ENCODE measurements at places on chromosomes 6 and 20. TPM values are rescaled to one million over a fixed set of nuclear protein-coding genes. Genes with fewer than 3 reads are reported as not detected.

DNA sequence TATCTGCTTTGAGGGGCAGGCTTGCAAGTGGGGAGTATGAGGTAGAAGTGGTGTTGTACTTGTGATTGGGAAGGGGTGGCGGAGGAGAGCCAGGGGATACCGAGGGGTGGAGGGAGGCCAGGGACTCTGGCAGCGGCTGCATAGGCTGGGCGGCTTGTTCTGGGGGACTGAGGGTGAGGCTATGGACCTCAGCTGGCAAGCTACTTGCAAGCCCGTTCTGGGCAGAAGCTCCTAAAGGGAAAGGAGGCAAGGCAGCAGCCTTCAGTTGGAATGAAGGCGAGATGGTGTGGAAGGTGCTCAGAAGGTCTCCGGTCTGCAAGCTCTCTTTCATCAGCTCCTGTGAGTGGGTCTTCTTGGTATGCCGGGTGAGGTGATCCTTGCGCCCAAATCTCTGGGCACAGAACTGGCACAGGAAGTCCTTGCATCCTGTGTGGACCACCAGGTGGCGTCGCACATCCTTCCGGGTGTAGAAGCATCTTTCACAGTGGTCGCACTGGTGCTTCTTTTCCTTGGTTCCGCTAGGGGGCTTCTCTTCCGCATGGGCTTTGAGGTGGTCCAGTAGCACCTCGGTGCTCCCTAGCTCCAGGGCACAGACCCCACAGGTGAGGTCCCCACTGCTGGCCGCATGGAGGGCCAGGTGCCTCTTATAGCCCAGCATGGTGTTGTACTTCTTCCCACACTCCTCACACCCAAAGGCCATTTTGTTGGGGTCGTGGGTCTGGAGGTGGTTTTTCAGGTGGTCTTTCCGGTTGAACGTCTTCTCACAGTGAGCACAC is 66.0 kb downstream of the PLAGL1 start:
- H3K36me3 ChIP-seq: peaks cover 4% of the 10 kb centered on the region
- no peaks in the 10 kb centered on the region for H3K27me3 ChIP-seq
- H3K4me1 ChIP-seq: no peaks in the 10 kb centered on the region
- no peak overlapping the region for H3K27ac ChIP-seq
- DNase-seq: no peak
- H3K4me3 ChIP-seq: no peak overlapping the region

- H3K27me3 ChIP-seq: no peaks in the 10 kb centered on the region
- H3K4me1 ChIP-seq: peaks cover 7% of the 10 kb centered on the region
- no peaks in the 10 kb centered on the region for H3K36me3 ChIP-seq
- DNase-seq: no peak
- H3K4me3 ChIP-seq: no peak overlapping the region
Observed at GRCh38 chr6:31968791-31969711, 2.9 kb downstream of the DXO start.

DNA sequence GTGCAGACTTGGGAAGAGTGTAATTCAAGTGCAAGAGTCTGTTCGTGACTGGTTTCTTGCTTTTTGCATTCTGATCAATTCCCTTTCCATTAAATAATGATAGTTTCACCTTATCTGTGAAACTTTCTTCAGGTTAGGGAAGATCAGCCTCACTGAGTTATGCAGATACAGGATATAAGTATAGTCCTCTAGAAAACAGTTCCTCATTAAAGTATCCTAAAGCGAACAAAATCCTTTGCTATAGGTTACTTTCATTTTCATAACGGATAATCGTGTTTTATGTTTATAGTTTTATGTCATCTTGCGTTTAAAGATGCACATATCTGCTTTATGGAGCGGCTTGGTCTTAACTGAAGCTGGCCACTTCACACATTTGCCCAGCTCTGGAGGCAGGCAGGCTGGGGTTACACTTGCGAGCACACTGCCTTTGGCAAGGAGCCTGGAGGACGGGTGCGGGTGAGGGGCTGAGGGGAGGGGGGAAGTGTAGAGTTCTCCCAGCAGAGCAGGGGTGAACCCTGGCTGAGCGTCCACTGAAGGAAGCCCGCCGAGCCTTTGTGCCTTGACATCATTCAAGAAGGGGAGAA is 123.5 kb upstream of the IFNGR1 start:
- no peaks in the 10 kb centered on the region for H3K27me3 ChIP-seq
- H3K4me3 ChIP-seq: peak overlapping the region; percentile 28
- peaks cover 17% of the 10 kb centered on the region for H3K4me1 ChIP-seq

- no peak overlapping the region for H3K4me3 ChIP-seq
- no peaks in the 10 kb centered on the region for H3K36me3 ChIP-seq
- no peak for DNase-seq
- no peaks in the 10 kb centered on the region for H3K4me1 ChIP-seq
Observed at GRCh38 chr6:5071216-5071615, 13.9 kb upstream of the PPP1R3G start.

GRCh38 chr6:69581581-69581980 is 215.2 kb downstream of the LMBRD1 start:
- DNase-seq: no peak
- no peaks in the 10 kb centered on the region for H3K4me1 ChIP-seq
- H3K4me3 ChIP-seq: no peak overlapping the region

DNA sequence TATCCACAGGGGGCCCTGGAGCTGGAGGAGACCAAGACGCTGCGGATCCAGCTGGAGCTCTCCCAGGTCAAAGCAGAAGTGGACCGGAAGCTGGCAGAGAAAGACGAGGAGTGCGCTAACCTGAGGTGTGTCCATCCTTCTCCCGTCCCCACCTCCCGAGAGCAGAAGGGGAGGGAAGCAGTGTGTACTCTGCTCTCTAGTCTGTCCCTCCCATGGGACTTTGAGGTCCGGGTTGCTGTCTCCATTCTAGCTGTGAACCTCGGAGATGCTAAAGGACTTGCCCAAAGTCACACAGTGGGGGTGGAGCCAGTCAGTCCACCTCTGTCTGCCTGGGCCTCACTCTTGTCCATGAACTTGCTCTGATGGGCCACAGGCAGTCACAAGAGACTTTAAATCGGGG is 44.1 kb downstream of the MYH7B start:
- H3K27ac ChIP-seq: no peak overlapping the region
- no peak for DNase-seq
- H3K27me3 ChIP-seq: no peaks in the 10 kb centered on the region
- H3K4me1 ChIP-seq: no peaks in the 10 kb centered on the region

DNA sequence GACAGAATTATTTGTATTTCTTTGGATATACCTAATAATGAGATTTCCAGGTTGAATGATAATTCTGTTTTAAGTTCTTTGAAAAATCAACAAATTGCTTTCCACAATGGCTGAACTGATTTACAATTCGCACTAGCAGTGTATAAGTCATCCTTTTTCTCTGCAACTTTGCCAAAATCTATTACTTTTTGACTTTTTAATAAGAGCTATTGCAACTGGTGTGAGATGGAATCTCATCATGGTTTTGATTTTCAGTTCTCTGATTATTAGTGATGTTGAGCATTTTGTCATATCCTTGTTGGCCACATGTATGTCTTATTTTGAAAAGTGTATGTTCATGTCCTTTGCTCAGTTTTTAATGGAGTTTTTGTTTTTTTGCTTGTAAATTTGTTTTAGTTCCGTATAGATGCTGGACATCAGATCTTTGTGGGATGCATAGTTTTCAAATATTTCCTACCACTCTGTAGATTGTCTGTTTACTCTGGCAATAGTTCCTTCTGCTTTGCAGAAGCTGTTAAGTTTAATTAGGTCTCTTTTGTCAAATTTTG is 409.8 kb upstream of the CITED2 start:
- no peaks in the 10 kb centered on the region for H3K36me3 ChIP-seq
- no peak overlapping the region for H3K27ac ChIP-seq
- peaks cover 1% of the 10 kb centered on the region for H3K4me1 ChIP-seq
- H3K4me3 ChIP-seq: no peak overlapping the region

DNA sequence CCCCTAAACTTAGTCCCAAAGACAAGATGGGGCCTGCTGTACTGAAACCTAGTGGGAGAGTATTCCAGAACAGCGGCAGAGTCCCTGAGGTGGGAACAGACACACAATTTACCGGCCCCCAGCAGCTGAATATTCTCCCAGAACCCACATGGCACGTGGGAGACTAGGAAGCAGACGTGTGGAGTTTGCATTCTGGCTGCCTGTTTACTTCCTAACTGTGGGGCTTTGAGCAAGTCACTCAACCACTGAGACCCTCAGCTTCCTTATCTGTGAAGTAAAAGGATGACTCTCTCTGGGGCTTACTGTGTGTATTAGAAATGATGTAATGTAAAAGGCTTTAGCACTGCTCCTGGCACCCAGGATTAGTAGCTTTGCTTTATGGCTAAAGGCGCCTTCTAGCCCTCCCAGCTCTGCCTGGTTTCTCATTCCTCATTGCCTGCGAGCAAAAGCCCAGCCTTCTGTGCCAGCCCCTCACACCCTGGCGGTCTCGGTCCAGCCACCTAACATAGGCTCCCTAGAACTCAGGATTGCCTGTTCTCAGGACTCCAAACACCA is 353.1 kb downstream of the CDC5L start:
- H3K4me1 ChIP-seq: no peaks in the 10 kb centered on the region
- no peaks in the 10 kb centered on the region for H3K27me3 ChIP-seq
- no peaks in the 10 kb centered on the region for H3K36me3 ChIP-seq
- no peak overlapping the region for H3K4me3 ChIP-seq

DNA sequence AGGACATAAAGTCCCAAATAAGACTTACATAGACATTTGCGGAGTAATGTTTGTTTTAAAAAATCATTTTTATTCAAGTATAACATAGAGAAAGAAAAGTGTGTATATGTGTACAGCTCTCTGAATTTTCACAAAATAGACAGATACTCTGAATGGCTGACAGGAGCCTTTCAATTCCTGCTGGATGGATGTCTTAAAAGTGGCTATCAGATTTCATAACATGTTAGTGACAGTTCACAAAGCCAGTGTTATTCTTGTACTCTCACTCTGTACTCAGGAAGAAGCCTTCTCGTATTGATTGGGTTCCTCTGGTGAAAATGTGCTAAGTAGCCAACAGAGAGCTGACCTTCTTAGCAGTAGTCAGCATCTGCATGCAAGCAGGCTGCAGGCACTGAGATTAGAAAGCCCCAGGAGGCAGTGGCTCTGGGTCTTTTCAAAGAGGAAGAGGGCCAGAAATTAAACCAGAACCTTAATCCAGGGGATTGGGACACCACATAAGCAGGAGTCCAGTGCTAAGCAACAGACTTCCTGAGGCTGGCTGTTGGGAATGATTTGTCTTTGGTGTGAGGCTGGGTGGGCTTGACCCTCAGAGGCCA is 19.7 kb downstream of the SLC17A4 start:
- no peak for DNase-seq
- H3K4me3 ChIP-seq: no peak overlapping the region
- H3K4me1 ChIP-seq: no peaks in the 10 kb centered on the region
- no peaks in the 10 kb centered on the region for H3K36me3 ChIP-seq
- peaks cover 10% of the 10 kb centered on the region for H3K27me3 ChIP-seq
- H3K27ac ChIP-seq: no peak overlapping the region

DNA sequence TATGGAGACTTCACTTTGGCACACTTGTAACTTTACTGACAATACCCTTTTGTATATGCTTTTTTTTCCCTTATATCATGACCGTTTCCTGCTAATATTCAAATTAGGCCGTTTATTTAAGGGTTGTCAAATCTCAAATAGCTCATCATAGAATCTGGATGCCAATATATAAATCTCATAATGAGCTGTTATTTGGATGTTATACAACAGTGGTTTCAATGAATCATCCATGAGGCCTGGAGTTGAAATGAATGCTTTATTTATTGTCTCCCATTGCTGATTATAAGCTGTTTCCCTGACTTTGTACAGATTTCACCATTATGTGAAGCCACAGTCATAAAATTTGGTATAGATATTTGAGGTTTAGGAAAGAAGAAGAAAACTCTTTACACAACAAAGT is 256.1 kb downstream of the PLCB1 start:
- no peak for DNase-seq
- H3K27ac ChIP-seq: no peak overlapping the region
- H3K4me1 ChIP-seq: peaks cover 40% of the 10 kb centered on the region
- no peaks in the 10 kb centered on the region for H3K27me3 ChIP-seq
- H3K36me3 ChIP-seq: no peaks in the 10 kb centered on the region

- no peaks in the 10 kb centered on the region for H3K27me3 ChIP-seq
- DNase-seq: no peak
- no peak overlapping the region for H3K27ac ChIP-seq
- H3K4me1 ChIP-seq: peaks cover 66% of the 10 kb centered on the region
- no peak overlapping the region for H3K4me3 ChIP-seq
Observed at GRCh38 chr6:36622901-36623546, 28.9 kb downstream of the SRSF3 start.

DNA sequence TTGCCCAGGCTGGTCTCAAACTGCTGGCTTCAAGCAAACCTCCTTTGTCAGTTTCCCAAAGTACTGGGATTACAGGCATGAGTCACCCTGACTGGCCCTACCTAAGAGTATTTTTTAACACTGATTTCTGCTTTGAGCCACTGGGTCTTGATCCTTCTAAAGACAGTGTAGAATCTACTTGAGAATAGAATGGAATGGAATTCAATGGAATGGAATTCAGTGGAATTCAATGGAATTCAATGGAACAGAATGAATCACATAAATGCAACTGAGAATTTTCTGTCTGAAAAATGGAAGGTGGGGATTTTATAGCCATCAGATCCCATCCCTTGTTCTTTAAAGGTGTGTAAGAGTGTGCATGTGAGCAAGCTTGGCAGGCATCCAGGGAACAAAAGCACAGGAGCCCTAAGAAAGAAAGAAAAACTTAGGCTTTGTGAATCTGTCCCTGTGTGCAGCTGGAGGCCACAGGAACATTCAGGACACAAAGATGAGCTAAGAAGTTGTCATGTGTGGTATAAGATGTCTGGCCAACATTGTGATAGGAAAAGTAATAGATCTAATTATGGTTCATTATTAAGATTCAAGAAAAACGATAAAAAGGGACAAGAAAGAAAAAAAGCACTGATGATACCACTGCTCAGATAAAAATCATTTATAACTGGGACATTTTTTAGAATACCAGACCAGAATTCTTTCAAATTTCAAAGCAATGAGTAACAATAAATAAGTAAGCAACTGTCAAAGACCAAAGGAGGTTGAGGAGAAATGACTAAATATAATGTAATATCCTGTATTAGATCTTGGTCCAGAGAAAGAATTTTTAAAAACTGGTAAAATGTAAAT is 681.0 kb upstream of the GJE1 start:
- no peaks in the 10 kb centered on the region for H3K4me1 ChIP-seq
- H3K27me3 ChIP-seq: no peaks in the 10 kb centered on the region
- H3K4me3 ChIP-seq: no peak overlapping the region
- no peaks in the 10 kb centered on the region for H3K36me3 ChIP-seq

The CCN6 gene
- total RNA-seq: not detected

The OR5V1 gene
- total RNA-seq: not detected

The CST4 gene
- total RNA-seq: not detected

The HLA-DOA gene
- 1.6 TPM for total RNA-seq

The MLIP gene
- 368 TPM for total RNA-seq

The RSPH4A gene
- 0.24 TPM for total RNA-seq

The TCF15 gene
- 16.5 TPM for total RNA-seq

The GPX5 gene
- total RNA-seq: not detected

All from heart left ventricle (tissue), 16 donors.